ENCODE measurements at places on chromosomes 5 and 9.
A peak's percentile ranks its signal among the peaks of the same experiment; 100 is the strongest.

GRCh38 chr5:132999246-132999645, 27.1 kb downstream of the ZCCHC10 start:
- no peak for DNase-seq
- no peak overlapping the region for H3K27ac ChIP-seq
- H3K4me1 ChIP-seq: no peaks in the 10 kb centered on the region
- no peaks in the 10 kb centered on the region for H3K27me3 ChIP-seq
- H3K36me3 ChIP-seq: no peaks in the 10 kb centered on the region

- H3K4me1 ChIP-seq: peaks cover 17% of the 10 kb centered on the region
- no peaks in the 10 kb centered on the region for H3K36me3 ChIP-seq
- no peak overlapping the region for H3K4me3 ChIP-seq
These were observed 6.9 kb upstream of the OTP start for GRCh38 chr5:77645158-77645994.

GRCh38 chr5:132334812-132335211, 34.7 kb upstream of the SLC22A5 start:
- H3K4me1 ChIP-seq: no peaks in the 10 kb centered on the region
- H3K36me3 ChIP-seq: no peaks in the 10 kb centered on the region
- H3K27me3 ChIP-seq: no peaks in the 10 kb centered on the region
- no peak for DNase-seq
- H3K27ac ChIP-seq: no peak overlapping the region

DNA sequence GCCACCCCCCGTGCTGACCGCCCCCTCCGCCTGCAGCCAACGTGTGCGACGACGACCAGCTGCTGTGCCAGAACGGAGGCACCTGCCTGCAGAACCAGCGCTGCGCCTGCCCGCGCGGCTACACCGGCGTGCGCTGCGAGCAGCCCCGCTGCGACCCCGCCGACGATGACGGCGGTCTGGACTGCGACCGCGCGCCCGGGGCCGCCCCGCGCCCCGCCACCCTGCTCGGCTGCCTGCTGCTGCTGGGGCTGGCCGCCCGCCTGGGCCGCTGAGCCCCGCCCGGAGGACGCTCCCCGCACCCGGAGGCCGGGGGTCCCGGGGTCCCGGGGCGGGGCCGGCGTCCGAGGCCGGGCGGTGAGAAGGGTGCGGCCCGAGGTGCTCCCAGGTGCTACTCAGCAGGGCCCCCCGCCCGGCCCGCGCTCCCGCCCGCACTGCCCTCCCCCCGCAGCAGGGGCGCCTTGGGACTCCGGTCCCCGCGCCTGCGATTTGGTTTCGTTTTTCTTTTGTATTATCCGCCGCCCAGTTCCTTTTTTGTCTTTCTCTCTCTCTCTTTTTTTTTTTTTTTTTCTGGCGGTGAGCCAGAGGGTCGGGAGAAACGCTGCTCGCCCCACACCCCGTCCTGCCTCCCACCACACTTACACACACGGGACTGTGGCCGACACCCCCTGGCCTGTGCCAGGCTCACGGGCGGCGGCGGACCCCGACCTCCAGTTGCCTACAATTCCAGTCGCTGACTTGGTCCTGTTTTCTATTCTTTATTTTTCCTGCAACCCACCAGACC, 80.2 kb downstream of the NTNG2 start:
- H3K4me1 ChIP-seq: peaks cover 8% of the 10 kb centered on the region
- peak overlapping the region; percentile 12 for H3K27ac ChIP-seq
- H3K36me3 ChIP-seq: no peaks in the 10 kb centered on the region
- peak; percentile 55 for DNase-seq
- no peaks in the 10 kb centered on the region for H3K27me3 ChIP-seq

- no peaks in the 10 kb centered on the region for H3K27me3 ChIP-seq
- H3K36me3 ChIP-seq: no peaks in the 10 kb centered on the region
- H3K27ac ChIP-seq: no peak overlapping the region
- H3K4me1 ChIP-seq: no peaks in the 10 kb centered on the region
- H3K4me3 ChIP-seq: no peak overlapping the region
These were observed 276.6 kb downstream of the MAST4 start for GRCh38 chr5:66872736-66873331.

GRCh38 chr9:70081120-70081495, 37.5 kb downstream of the MAMDC2 start:
- no peak overlapping the region for H3K27ac ChIP-seq
- no peak overlapping the region for H3K4me3 ChIP-seq
- H3K4me1 ChIP-seq: no peaks in the 10 kb centered on the region
- no peaks in the 10 kb centered on the region for H3K27me3 ChIP-seq
- no peaks in the 10 kb centered on the region for H3K36me3 ChIP-seq
